WERI-Rb-1 (cell line): ENCODE measurements at places on chromosomes 4 and X.
A peak's percentile ranks its signal among the peaks of the same experiment; 100 is the strongest.

DNA sequence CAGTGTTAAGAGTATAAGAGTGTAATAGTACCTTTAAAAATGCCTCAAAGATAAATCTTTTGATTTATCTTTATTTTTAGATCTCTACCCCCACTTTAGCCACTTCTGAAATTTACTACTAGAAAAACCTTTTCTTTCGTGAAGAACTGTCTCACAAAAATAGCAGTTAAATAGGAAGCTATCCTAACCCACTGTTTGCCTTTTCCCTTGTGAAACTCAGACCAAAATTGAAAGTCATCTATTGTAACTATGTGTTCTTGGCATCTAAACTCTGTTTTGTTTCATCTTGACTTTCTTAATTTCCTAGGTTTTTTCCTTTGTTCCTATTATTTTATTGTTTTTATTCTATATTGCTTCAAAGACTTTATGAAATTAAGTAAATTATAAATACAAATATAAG, 7.8 kb upstream of the TMEM144 start:
- no peak for DNase-seq

GRCh38 chrX:143674926-143675325, 39.0 kb upstream of the SLITRK4 start:
- no peak for DNase-seq

DNA sequence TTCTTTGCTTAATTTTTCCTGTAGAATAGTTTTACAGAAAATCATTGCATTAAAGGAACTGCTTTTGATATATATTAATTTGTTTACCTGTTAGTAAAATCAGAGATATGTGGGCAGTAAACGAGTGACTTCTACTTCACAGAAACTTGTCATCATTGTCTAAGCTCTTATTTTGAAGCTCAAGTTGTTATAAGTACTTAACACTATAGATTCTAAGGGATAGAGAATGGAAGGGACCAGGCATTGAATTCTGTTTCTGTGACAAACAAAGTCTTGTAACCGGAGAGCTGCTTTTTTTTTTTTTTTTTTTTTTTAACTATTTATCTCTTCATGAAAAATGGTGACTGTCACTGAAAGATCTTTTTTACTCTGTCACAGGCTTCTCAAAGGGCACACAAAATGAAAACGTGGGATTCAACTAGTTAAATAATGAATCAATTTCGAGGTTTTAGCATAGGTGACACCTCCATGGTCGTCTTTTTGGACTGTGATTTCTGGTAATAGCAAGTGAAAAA, 14.4 kb downstream of the STK26 start:
- no peak for DNase-seq

DNA sequence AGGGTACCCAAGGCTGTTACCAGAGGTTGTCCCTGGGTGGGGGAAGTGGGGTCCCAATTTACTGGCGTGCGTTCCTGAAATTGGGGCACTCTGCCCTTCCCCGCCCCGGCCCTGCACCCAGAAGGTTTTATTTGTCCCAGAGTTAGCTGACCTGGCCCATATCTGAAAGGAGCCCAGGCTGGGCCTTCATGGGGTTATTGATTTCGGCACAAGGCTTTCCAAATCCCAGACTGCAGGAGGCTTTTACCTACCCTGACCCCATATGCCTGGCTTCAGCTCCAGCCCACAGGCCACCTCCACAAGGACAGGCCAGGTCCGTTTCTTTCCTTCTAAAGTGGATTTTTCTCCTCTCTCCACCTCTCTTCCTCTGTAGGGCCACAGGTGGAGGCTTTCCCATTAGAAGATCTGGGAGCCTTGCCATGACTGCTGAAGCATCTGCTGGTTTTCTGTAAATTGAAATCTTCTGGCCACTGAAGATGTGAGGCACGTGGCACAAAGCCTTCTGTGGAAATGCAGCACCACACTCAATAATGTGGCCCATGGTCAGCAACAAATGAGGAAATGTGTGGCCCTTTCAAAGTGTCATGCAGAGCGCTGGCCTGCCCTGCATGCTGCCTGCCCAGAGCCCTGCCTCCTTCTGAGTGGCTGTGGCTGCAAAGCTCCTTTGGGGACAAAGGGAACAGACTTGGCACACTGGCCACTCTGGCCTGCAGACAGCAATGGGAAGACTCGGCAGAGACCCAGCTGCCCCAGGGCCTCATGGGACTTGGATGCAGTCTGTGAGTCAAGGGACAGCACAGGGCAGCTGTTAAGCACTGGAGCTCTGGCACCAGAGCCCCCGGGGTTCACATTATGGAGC, 43.1 kb upstream of the MTM1 start:
- DNase-seq, result no peak

DNA sequence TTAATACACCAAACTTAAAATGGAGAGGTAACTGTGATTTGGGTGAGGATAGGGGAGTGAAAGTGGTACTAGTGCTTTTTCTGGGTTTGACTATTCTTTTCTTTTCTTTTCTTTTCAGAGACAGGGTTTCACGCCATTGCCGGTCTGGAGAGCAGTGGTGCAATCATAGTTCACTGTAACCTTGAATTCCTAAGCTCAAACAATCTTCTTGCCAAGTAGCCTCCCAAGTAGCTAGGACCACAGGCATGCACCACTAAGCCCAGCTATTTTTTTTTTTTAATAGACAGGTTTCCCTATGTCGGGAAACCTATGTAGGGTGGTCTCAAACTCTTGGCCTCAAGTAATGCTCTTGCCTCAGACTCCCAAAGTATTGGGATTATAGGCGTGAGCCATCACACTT, 3.0 kb upstream of the ARMCX4 start:
- DNase-seq, result no peak

DNA sequence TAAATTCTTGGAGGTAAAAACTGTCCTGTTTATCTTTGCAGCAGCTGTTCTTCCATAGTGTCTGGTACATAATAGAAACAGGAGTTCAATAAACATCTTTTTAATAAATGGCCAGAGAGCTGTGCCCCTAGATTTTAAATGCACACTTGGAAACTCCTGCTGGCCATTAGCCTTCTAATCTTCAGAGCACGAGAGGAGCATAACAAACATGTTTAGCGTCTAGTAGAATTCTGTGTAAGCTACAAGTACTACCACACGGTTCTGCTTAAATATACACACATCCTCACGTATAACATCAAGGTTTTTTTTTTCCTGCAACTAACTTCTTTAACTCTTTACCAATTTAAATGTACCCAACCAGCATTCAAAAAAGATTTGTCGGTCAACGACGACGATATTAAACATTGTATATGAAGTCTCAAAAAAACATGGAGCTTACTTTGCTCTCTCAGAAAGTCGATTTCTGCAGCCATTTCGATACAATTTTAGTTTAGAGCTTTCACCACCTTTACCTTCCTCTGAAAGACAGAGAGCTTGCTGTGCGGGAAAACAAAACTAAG, 628 bp downstream of the SCLT1 start:
- no peak for DNase-seq

- no peak for DNase-seq
These were observed 94.4 kb upstream of the SCML1 start for GRCh38 chrX:17642891-17643290.

GRCh38 chr4:152041295-152041694, 280.5 kb upstream of the GATB start:
- no peak for DNase-seq

DNA sequence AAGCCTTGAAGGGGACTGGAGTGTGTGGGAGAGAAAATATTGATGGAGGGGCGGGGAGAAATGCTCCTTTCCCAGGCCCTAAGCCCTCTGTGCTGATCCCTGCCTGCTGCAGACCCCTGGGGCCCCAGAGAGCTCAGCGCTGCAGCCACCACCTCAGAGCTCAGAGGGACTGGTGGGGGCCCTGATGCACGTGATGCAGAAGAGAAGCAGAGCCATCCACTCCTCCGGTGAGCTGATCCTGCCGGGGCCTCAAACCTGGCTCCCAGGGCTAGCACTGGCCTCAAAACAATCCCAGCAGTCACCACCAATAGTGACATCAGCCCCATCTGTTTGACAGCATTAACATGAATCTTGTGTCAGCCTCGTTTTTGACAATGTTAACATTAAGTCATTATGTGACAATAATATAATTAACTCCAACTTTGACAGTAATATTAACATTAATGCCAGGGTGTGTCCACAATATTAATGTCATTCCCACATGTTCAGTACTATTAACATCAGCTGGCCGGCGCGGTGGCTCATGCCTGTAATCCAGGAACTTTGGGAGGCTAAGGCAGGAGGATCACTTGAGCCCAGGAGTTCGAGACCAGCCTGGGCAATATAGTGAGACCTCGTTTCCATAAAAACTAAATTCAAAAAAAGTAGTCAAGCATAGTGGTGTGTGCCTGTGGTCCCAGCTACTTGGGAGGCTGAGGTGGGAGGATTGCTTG, 5.8 kb downstream of the WAS start:
- peak; percentile 26 for DNase-seq

GRCh38 chr4:42641656-42642055, 15.2 kb downstream of the ATP8A1 start:
- DNase-seq, result no peak
